ENCODE measurements at places on chromosomes 16 and 17.

GRCh38 chr16:9932919-9933653 is 249.1 kb downstream of the GRIN2A start:
- DNase-seq, result no peak

DNA sequence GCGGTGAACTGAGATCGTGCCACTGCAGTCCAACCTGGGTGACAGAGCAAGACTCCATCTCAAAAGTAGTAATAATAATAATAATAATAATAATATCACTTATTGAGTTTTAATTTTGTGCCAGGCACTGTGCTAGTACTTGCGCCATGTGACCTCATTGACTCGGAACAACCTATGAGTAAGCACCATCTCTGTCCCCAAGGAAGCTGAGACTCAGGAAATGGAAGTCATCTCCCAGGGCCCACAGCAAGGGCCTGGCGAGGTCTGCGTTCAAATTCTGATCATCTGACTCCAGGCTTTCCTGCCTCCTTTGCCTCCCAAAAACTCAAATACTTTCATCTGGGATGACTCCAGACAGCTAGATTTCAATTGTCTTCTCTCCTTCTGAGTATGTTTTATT is 162.9 kb downstream of the SEC14L1 start:
- DNase-seq, result no peak

- DNase-seq, result no peak
Observed at GRCh38 chr16:4202615-4203345, 39.1 kb downstream of the SRL start.

- DNase-seq, result no peak
Observed at GRCh38 chr16:12871784-12872183, 29.6 kb upstream of the SHISA9 start.

DNA sequence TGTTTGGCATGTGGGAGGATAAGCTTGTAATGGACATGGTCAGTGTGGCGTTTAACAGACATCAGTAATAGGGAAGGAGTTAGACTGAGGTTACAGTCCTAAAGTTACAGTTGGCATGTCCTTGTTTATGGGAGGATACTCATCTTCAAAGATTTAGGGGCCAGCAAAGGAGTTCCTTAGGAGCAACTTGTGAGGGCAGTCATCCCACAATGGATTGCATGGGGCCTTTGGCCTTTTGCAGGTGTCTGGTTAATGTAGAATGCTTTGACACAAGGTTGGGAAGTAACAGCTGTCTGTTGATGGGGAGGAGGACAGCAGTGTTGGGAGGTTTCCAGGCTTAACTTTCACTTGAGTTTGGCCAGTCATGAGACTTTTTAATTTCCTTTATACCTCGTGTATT is 2.2 kb downstream of the NUBP1 start:
- no peak for DNase-seq

DNA sequence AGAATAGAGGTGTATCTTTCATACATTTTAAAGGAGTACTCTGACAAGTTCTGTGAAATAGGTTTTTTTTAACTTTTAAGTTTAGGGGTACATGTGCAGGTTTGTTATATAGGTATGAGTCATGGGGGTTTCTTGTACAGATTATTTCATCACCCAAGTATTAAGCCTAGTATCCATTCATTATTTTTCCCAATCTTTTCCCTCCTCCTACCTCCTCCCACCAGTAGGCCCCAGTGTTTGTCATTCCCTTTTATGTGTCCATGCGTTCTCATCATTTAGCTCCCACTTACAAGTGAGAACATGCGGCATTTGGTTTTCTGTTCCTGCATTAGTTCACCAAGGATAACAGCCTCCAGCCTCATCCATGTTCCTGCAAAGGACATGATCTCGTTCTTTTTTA is 175.5 kb downstream of the CYB561 start:
- no peak for DNase-seq

DNA sequence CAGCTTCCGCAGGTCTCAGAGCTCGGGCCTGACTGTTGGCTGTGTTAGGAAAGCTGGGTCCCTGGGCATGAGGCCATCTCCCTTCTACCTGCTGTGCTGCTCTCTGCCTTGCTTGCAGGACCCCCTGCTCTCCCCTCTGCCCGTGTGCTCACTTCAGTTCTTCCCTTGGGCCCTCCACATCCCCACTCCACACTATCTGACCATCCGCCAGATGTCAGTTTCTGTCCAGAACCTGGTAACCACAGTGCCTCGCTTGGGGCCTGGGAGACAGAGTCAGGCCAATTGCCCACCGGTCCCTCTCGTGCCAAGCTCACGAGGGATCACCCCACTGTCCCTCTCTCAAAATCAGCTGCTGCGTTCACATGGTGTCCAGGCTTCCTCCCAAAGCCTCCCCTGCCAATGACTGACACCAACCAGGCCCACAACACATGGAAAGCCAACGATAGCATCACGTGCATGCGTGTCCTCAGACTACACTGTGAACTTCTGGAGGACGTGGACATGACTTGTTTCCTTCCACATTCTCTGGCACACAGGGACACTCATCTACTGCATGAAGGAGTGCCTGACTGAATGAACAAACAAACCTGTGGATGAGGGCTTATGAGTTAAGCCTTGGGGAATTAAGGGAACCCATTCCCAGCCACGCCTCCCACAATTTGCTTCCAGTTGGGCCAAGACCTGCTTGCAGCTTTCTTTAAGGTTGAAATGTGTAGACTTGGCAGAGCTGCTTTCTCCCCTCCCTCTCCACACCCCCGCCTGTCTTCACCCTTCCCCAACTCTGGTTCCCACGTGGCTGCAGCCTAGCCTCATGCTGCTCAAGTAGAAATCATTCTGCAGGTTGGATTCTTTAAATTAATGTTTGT is 72.5 kb upstream of the ZNF423 start:
- no peak for DNase-seq

GRCh38 chr16:12448504-12448903 is 355.2 kb downstream of the CPPED1 start:
- DNase-seq, result no peak
